PC-3 (cell line): ENCODE measurements at places on chromosomes 2 and 18. TPM values are rescaled to one million over a fixed set of nuclear protein-coding genes. Genes with fewer than 3 reads are reported as not detected.

CPSF3 gene
- total RNA-seq: 42.6 and 60.1 TPM in 2 replicates

GRCh38 chr18:77622009-77622692 lies 372.5 kb downstream of the GALR1 start:
- no peaks in the 10 kb centered on the region for H3K36me3 ChIP-seq
- no peak overlapping the region for H3K27ac ChIP-seq
- no peak overlapping the region for H3K4me3 ChIP-seq

ELOA2 gene
- total RNA-seq: not detected in 2 replicates

DNA sequence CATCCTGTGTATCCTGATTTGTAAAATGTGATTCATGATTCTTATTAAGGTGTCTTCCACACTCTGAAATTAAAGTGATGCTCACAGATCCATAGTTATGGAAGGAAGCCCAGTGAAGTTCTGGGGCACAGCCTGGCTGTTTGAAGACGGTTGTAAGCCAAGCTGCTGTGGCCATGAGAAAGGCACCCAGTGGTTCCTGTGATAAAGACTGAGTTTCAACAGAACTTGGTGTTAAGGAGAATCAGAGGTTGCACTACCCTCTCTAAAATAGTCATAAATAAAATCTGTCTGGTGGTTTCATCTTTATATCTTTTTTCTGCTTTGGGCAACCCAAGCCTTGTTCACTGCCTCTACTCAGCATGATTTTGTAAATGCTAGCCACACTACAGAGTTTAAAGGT lies 32.2 kb upstream of the SPOPL start:
- H3K27ac ChIP-seq: no peak overlapping the region
- H3K36me3 ChIP-seq: no peaks in the 10 kb centered on the region
- no peak for DNase-seq
- H3K27me3 ChIP-seq: no peaks in the 10 kb centered on the region
- H3K4me1 ChIP-seq: peaks cover 18% of the 10 kb centered on the region

STEAP3 gene
- total RNA-seq: 24.6 and 27.3 TPM in 2 replicates

NABP1 gene
- total RNA-seq: 45.4 and 56.8 TPM in 2 replicates

DNA sequence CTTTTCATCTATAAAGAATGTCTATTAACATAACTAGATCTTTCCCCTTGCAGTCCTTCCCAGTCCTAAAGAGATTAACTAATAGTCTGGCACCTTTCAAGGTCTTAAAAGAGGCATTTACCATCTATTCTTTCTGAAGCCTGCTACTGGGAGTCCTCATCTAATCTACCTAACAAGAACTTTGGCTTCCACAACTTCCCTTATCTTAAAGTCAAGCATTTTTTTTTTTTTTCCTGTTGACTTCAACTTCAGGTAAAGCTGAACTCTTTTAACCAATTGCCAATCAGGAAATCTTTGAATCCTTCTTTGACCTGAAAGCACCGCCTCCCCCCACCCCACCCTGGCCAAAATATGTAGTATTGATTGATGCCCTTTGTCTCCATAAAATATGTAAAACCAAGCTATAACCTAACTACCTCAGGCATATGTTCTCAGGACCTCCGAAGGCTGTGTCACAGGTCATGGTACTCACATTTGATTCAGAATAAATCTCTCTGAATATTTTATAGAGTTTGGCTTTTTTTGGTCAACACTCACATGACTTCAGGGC lies 168.6 kb downstream of the PTPRM start:
- H3K36me3 ChIP-seq: no peaks in the 10 kb centered on the region
- H3K4me1 ChIP-seq: no peaks in the 10 kb centered on the region
- no peak for DNase-seq
